Right hindlimb (tissue), 1 donor: ENCODE measurements at places on chromosomes 3 and 15.

GRCh38 chr15:73318463-73319351 lies 50.1 kb downstream of the HCN4 start:
- DNase-seq: no peak

DNA sequence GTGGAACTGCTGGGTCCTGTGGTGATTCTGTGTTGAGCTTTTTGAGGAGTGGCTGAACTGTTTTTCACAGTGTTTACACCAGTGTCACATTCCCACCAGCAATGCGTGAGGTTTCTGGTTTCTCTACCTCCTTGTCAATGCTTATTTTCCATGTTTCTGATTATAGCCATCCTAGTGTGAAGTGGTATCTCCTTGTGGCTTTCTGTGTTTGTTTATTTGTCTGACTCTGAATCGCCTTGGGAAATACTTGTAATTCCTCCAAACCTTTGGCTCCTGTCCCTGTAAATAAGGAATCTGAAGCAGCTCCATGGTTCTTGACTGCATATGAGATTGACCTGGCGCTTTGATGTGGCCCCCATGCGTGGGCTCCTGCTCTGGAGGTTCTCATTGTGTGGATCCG lies 20.6 kb downstream of the FAN1 start:
- DNase-seq: no peak

DNA sequence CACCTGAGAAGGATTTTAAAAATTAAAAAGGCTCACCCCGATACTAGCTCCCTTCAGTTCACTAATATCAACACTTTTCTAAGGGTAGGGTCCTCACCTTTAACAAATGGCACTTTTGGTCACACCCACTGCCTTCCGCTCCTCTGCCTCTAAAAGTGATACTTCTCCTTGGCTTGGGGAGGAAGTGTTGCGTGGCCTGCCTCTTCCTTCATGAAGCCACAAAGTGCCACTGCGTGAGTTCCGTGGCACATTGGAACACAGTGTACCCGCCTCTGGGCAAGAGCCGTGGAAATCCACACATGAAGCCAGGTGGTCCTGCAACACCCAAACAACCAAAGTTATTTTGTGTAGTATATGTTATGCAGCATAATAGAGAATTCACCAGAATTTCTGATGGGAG lies 3.9 kb downstream of the B4GALT4 start:
- no peak for DNase-seq

GRCh38 chr3:107429320-107430181 lies 52.3 kb downstream of the CCDC54 start:
- DNase-seq: peak; percentile 80

- DNase-seq: peak; percentile 82
Measured at GRCh38 chr15:89361451-89362202, 27.0 kb upstream of the POLG start.

DNA sequence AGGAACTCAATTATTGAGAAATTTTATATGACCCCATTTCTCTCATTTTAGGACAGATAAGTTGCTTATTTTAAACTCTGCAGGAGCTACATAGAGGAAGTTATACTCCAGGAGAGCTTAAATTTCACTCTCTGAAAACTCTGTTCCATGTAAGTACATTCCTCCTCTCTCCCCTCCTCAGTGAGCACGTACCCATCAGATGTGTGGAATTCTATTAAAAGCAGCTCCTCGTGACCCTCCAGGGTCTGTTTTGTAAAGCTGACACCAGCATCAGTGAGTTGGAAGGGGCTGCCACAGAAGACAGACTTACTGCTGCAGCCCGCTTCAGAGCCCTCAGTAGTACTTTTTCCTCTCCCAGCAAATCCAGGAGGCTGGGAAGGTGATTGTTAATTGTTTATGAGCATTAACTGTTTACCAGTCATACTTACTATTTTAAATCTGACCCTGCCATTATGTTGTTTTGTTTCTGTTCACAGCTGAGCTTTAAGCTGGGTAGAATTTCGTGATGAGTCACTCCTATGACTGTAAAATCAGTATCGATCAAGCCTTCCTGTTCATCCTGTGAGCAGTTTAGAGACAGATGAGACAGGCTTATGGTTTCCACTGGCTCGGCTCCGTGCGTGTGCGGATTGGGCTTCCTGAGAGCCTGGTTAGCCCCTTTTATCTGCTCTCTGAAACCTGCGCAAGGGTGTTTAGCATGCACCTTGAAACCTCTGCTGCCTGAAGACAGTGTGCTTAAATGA lies 20.4 kb downstream of the IGF1R start:
- no peak for DNase-seq

DNA sequence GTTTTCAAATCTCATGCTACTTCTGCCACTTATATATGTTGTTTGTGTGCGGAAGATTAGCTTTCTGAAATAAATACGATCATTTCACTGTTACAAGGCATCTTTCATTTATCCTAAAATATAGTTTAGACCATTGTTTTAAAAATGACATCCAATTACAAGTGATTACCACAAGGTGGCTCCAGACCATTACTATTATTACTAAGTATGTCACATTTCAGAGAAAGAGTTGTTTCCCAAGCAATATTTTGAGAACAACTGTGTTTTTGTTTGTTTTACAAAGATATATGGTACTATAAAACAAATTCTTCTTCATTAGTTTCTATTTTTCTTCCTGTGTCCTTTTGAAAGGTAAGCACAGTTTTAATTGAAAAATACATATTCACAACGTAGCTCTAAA lies 136.0 kb upstream of the RAP2B start:
- no peak for DNase-seq

- DNase-seq: peak; percentile 63
Measured at GRCh38 chr3:11136830-11137626, 17.3 kb upstream of the HRH1 start.

DNA sequence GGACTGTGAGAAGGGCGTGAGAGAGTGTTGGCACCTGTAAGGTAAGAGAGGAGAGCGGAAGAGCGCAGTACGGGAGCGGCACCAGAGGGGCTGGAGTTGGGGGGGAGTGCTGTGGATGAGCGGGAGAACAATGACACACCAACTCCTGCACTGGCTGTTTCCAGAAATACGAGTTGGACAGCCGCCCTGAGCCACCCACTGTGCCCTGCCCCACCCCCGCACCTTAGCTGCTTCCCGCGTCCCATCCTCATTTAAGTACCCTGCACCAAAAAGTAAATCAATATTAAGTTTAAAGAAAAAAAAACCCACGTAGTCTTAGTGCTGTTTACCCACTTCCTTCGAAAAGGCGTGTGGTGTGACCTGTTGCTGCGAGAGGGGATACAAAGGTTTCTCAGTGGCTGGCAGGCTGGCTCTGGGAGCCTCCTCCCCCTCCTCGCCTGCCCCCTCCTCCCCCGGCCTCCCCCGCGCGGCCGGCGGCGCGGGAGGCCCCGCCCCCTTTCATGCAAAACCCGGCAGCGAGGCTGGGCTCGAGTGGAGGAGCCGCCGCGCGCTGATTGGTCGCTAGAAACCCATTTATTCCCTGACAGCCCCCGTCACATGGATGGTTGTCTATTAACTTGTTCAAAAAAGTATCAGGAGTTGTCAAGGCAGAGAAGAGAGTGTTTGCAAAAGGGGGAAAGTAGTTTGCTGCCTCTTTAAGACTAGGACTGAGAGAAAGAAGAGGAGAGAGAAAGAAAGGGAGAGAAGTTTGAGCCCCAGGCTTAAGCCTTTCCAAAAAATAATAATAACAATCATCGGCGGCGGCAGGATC lies at the start of gene SOX2:
TSS of gene SOX2 (plus strand) at position 601 of the 811 bp plus-strand sequence. CDS start 436 bp downstream, outside the sequence.
- DNase-seq: peak; percentile 71

DNA sequence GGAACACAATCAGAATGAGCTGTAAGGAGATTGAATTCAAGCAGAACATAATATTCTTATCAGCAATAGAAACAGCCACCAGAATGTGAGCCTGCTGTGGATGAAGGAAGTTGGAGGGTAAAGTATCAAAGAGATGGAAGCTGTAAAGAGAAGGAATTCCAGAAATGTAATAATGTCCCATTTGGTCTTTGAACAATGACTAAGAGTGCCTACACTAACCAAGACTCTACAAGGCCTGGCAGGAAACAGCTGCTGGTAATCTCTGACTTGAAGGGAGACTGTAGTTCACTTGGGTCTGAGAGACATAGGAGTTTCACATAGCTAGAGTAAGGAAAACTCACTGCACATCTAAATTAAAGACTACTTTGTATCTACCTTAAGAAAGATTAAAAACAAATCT lies 1176.0 kb upstream of the ALCAM start:
- DNase-seq: no peak

DNA sequence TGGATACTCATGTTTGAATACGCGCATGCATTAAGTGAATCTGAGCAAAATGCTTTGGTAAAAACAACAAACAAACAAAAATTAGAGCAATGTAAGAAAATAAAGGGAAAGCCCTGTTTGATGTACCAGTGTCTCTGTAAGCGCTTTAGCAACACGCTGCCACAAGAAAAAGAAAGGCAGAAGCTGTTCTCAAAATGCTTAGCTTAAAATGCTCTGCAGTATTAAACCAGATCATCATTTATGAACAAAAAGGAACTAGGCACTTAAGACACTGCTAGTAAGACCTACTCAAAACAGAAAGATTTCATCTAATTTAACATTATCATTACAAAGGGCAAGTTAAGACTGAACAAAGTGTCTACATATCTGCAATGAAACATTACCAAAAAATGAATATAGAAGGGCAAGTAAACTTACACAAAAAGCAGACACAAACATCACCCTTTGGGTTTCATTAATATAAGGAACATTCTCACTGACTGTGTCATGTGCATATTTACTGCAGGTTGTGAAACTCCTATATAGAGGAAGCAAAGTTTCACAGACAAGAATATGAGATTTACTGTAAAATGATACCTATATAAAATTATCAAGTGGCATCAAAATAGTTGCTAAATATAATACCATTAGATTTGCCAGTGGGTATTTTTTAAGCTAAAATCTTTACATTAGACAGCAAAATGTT lies 102.1 kb downstream of the FBXL22 start:
- DNase-seq: no peak

DNA sequence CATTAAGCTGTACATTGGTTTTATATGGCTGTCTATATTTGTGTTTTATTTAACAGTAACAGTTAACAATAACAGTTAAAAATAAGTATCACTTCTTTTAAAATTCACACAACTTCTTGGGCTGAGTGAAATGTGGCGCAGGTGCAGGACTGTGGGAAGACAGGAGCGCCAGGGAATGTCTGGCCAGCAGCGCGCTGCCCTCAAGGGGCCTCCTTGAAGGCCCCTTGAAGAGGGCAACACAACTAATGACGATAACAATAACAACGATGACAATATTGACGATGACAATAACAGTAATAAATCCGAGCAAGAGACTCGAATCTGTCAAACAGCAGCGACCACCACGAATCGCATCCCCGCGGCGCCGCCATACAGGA lies 411 bp upstream of the PPP2R3A start:
- DNase-seq: no peak

DNA sequence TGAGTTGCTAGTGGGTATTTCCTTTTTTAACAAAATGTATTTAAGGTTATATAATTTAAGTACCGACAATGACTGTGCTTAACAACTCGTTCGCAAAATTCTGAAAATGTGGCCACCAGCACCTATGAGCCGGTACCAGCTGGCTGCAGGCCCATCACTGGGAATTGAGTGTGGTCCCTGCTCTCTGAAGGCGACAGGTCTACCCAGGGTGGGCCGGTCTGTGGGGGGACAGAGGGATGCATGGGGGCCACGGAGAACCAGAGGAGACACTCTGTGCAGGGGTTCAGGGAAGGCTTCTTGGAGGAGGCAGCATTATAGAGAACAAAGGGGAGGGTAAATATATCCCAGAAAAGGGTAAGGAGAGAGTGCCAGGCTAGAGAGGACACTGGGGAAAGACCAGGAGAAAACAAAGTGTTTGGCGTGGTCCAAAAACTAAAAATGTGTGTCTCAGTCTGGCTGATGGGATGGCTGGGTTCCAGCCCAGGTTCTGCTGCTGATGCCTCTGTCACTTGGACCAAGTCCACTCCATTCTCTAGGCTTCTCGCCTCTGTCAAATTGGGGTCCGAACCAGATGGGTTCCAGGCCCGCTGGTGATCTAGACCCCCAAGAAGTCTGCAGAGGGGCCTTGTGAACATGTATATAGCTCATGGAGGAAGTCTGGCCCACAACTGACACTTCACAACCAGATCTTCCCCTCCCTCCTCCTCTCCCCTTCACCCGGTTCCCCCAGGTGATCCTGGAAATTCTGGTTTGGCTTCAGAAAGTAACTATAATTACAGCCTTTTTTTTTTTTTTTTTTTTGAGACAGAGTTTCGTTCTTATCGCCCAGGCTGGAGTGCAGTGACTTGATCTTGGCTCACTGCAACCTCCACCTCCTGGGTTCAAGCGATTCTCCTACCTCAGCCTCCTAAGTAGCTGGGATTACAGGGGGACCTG lies 10.7 kb upstream of the CYP11A1 start:
- DNase-seq: no peak

- DNase-seq: no peak
Measured at GRCh38 chr15:62369454-62369853, 204.4 kb upstream of the C2CD4B start.

DNA sequence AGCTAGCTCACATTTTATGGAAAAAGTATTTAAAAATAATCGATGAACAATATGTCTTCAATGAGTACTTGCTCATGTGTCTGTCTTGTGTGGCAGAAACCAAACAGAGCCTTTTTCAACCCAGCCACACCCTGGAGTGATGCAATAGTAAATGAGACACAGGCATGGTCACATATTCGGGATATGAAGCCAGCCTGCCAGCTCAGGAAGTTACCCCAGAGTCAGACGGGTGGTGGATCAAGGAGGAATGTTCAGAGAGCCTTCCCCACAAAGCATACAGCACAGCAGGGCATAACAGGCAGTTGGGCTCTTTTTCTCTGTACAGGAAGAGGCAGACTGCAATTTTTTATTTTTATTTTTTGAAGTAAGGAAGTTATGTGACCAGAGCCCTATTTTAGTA lies 27.3 kb downstream of the LARP6 start:
- DNase-seq: no peak

GRCh38 chr3:193921465-193921864 lies 214.5 kb upstream of the HES1 start:
- DNase-seq: no peak

- no peak for DNase-seq
Measured at GRCh38 chr3:81299481-81299880, 462.0 kb downstream of the GBE1 start.

GRCh38 chr3:75329476-75330097 lies 334.5 kb upstream of the FRG2C start:
- DNase-seq: no peak

- no peak for DNase-seq
Measured at GRCh38 chr3:35946854-35947515, 307.7 kb downstream of the ARPP21 start.

- DNase-seq: no peak
Measured at GRCh38 chr15:88243895-88244787, 12.4 kb downstream of the NTRK3 start.

- no peak for DNase-seq
Measured at GRCh38 chr3:65284961-65285360, 597.2 kb upstream of the ADAMTS9 start.

DNA sequence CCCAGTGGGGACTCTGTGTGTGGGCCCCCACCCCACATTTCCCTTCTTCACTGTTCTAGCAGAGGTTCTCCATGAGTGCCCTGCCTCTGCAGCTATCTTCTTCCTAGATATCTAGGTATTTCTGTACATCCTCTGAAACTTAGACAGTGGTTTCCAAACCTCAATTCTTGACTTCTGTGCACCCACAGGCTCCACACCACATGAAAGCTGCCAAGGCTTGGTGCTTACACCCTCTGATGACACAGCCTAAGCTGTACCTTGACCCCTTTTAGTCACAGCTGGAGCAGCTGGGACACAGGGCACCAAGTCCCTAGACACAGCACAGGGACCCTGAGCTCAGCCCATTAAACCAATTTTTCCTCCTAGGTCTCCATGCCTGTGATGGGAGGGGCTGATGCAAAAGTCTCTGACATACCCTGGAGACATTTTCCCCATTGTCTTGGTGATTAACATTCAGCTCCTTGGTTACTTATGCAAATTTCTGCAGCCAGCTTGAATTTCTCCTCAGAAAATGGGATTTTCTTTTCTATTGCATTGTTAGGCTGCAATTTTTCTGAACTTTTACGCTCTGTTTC lies 304.5 kb downstream of the OTOL1 start:
- DNase-seq: no peak
